IMR-90 (cell line): ENCODE measurements at places on chromosomes 7 and 10.

- no peaks in the 10 kb centered on the region for H3K27me3 ChIP-seq
- no peak overlapping the region for H3K27ac ChIP-seq
- no peaks in the 10 kb centered on the region for H3K4me1 ChIP-seq
- no peak for DNase-seq
Measured at GRCh38 chr10:60031664-60032063, 125.3 kb upstream of the CCDC6 start.

DNA sequence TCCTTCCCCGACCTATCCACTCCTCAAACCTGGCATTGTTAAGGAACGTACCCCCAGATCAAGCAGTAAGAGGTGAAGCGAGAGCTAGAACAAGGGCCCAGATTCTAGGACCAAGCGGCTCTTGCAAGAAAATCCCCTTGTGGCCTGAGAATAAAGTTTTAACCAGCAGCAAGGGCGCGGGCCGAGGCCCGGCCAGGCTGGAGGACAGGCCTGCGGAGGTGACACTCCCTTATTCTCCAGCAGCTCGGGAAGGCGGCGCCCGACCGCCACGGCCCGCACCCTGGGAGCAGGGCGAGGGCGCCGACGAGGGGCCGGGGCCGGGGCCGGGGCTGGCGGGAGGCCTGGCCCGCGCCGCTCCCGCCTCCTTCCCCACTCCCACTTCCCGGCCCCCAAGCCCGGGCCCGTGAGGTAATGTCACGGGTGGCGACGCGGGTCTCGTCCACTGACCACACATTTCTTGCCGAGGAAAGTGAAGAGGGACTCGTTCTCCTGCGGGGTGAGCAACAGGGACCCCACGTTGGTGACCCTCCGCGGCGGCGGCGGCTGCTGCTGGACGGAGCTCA, 551 bp downstream of the WASL start:
- H3K4me1 ChIP-seq, result peaks cover 2% of the 10 kb centered on the region; the same call in 1 of the 2 replicates
- peak overlapping the region; percentile 90 for H3K27ac ChIP-seq
- H3K27me3 ChIP-seq, result no peaks in the 10 kb centered on the region
- no peaks in the 10 kb centered on the region for H3K36me3 ChIP-seq

DNA sequence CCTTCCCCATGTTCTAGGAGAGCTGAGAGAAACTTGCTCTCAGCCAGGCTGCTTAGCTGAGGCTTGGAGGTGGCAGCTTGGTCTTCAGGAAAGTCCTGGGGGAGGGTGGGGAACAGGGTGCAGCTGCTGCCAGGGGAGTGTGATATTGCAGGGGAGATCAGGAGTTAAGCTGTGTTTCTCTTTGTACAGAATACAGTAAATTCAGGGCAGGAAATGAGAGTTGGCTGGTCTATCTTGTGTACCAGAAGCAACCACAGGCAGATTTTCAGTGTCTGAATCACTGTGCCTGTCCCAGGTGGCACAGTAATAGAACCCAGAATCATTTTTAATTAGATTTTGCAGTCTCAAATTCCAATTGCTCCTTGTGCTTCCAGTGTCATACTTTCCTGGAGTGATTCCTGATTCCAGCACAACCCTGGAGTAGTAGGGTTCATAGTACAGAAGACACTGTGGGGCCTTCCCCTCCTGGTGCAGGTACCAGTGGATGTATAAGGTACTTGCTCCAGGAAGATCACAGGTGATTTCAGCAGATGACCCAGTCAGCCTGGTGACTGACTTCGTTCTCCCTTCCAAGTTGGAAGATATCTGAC, 94.0 kb upstream of the TARP start:
- no peak overlapping the region for H3K27ac ChIP-seq
- H3K27me3 ChIP-seq, result no peaks in the 10 kb centered on the region
- DNase-seq, result no peak
- H3K36me3 ChIP-seq, result no peaks in the 10 kb centered on the region
- H3K4me1 ChIP-seq, result no peaks in the 10 kb centered on the region

- peaks cover 8% of the 10 kb centered on the region for H3K4me1 ChIP-seq
- DNase-seq, result peak; percentile 85
- no peak overlapping the region for H3K27ac ChIP-seq
- no peaks in the 10 kb centered on the region for H3K36me3 ChIP-seq
- H3K27me3 ChIP-seq, result no peaks in the 10 kb centered on the region
- H3K4me3 ChIP-seq, result no peak overlapping the region
Measured at GRCh38 chr7:105219771-105220160, 169.0 kb downstream of the SRPK2 start.
